ENCODE measurements at places on chromosomes 6 and 20. TPM values are rescaled to one million over a fixed set of nuclear protein-coding genes. Genes with fewer than 3 reads are reported as not detected.

- no peak for DNase-seq
Measured at GRCh38 chr6:11645016-11645415, 107.5 kb downstream of the TMEM170B start.

- DNase-seq = no peak
Measured at GRCh38 chr6:123598011-123598410, 38.7 kb downstream of the TRDN start.

- no peak for DNase-seq
Measured at GRCh38 chr20:56625837-56626236, 3.3 kb upstream of the TFAP2C start.

- peak; percentile 62 for DNase-seq
Measured at GRCh38 chr20:1108437-1108920, 9.9 kb upstream of the PSMF1 start.

DNA sequence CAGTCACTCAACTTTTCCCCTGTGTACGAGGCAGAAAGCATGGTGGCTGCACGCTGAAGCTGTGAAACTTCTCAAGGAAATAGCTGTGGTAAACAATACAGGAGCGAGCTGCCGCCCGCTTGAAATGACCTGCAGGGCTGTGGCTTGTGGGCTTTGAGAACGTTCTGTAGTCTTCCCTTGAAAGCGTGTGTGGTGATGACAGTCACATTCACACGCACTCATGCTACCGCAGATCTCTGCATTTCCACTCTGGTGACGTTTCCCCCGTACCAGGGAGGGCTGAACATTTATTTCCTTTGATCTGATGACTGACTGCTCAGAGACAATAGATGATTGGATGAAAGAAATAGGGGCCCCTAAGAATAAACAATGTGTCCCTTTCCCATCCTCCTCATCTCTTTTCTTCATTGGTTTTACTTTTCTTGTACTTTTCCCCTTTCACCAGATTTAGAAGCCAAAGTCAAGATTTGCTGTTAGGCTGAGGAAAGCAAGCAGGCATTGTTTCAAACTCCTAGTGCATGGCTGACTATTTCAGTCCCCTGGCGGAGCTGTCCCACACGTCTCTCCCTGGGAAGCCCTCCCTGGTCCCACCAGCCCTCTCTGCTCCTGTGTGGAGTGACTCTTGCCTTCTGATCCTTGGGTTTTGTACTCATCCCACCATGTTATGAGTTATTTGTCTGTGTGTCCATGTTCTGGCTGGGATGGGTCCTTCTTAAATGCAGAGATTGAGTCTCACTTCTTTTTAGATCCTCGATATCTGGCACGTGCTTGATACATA, 3.9 kb downstream of the SYTL3 start:
- DNase-seq = no peak

DNA sequence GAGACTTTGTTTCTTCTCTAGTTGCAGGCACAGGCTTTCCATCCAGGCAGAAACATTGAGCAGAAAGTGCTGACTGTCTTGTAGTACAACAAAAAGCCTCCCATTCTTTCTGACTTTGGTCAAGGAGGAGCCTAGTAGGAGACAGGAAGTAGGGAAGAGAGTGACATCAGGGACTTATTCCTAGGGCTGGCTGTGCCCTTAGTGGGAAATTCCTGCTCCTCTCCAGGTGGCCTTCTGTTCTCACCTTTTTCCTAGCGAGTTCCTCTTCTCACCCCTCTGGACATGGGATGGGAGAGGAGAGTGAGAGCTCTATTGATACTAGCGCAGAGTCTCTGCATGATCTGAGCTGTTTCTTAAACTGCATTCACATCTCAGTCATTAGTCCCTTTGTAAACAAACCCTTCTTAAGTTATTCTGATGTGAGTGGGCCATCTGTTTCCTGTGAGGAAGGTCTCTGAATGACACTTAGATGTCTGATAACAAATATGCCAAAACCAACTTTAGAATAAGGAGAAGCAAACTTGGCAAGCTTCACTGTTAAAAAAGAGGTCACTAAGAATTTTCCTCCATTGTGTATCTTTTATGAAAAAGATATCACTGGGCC, 455.0 kb downstream of the GJA1 start:
- DNase-seq = no peak

DNA sequence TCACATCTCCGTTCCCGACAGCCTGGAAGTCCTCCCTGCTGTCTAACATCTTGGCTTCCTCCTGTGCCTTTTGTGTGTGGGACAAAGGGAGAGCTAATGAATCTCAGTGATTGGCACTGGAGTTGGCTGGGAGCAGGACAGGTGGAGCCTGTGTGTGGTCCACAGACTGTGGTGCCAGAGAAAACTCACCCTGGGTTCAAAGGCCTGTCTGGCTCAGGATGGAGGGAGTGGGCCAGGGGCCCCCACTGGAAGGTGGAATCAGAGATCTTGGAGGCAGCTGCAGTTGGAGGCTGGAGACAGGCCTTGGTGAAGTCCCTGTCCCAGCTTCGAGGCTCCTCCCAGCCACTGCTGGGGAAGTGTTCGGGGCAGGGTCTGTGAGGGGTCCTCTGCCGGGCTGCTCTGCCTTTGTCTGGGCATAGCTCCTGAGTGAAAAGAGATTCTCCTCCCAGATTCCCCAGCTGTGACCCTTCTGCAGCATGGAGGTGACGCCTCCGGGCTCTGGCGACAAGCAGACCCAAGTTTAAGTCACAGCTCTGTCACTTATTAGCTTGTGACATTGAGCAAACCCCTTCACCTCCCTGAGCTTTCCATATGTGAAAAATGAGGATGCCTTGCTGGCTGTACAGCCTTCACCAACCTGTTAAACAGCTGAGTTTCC, 13.9 kb upstream of the ITPR3 start:
- DNase-seq = no peak

- DNase-seq = no peak
Measured at GRCh38 chr6:98470821-98471220, 363.6 kb upstream of the POU3F2 start.

DNA sequence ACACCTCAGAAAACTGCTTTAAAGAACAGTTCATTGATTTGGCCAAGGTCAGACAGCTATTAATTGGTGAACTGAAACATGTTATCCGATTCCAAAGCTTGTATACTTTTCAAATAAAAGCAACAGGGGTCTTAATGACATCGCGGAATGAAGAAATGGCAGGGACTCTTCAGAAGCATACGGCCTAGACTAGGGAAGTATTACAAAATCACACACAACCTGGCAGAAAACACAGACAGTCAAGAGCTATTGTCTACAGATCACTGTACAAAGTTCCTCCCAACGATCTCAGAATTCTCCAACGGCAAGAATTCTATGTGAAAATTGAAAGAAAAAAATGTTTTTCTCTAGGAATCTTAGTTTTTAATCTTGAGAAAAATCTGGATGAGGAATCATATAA, 105.5 kb downstream of the PTPRK start:
- DNase-seq = no peak

- peak; percentile 61 for DNase-seq
Measured at GRCh38 chr6:113909224-113909856, 52.2 kb downstream of the MARCKS start.

DNA sequence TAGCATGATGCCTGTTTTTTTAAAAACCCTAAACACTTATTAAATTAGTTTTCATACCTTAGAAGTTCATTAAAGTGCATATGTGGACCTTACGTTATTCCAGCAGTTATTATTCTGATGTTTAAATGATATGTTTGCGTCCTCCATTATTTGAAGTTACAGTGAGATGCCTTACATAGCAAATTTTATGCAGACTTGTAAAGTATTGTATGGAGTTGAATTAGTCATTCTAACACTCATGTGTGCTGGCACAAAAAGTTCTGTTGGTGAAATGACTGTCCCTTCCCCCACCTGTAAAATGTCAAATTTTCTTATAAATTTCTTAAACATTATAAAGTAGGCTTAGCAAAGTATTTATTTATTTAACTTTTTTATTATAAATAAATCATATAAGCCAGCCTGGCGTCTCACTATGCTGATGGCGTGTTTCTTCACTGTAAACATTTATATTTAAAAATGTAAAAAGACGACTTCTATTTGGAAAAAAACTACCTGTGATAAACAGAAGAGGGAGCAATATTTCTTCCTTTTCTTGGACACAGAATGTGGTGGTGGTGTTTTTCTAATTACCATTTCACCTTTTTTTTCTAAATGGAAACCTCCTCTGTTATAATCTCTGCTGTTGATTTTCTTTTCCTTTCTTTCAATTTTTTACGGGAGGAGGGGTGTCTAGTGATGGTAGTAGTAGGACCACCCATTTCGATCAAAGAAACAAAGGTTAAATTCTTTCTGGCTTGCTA, 155.4 kb downstream of the RFPL4B start:
- peak; percentile 5 for DNase-seq

DNA sequence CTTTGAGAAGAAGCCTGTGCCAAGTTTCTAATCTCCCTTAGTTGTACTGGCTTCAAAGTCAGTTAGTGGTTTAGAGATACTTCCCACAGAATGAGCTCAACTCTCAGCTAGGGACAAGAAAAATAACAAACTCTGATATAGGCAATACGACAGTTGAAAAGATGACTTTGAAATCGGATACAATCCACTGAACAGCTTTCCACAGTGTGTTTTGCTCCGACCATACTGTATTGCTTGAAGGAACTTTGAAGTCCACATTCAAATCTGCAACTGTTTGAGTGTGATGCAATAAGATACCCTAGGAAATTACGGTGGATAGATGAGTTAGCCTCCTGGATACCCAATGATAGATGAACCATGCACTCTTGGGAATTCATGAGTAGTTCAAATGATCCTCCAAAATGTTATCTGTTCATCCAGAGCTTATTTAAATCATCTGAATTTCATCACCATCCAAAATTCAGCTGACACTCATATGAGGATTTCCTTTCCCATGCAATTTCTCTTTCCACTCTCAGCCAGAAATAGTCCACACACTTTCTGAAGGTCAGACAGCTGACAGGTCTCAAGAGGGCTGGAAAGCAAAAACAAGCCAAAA, 443.8 kb downstream of the HAO1 start:
- no peak for DNase-seq

- peak; percentile 71 for DNase-seq
Measured at GRCh38 chr6:34546551-34547321, 9.4 kb downstream of the SPDEF start.

DNA sequence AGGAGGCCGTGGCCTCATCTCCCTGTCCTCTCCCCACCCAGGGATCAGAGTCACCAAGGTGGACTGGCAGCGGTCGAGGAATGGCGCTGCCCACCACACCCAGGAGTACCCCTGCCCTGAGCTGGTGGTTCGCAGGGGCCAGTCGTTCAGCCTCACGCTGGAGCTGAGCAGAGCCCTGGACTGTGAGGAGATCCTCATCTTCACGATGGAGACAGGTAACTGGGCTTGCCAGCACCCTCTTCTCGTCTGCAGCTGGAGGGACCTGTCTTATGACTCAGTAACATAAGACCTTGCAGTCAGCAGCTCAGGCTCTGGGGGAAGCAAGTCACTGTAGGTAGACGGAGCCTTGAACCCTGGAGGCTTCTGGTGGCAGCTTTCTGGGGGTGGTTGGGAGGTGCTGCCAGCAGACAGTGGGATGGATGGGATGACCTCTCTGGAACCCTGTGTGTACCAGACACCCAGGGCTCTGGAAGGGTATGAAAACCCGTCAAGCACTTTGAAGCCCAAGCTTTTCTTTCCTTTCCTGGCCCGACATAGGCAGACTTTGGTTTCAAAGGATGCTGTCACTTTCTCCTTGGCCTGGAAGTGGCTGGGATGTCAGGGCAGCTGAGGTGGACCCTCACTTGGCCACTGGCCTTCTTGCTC, 13.8 kb downstream of the TGM6 start:
- no peak for DNase-seq

DNA sequence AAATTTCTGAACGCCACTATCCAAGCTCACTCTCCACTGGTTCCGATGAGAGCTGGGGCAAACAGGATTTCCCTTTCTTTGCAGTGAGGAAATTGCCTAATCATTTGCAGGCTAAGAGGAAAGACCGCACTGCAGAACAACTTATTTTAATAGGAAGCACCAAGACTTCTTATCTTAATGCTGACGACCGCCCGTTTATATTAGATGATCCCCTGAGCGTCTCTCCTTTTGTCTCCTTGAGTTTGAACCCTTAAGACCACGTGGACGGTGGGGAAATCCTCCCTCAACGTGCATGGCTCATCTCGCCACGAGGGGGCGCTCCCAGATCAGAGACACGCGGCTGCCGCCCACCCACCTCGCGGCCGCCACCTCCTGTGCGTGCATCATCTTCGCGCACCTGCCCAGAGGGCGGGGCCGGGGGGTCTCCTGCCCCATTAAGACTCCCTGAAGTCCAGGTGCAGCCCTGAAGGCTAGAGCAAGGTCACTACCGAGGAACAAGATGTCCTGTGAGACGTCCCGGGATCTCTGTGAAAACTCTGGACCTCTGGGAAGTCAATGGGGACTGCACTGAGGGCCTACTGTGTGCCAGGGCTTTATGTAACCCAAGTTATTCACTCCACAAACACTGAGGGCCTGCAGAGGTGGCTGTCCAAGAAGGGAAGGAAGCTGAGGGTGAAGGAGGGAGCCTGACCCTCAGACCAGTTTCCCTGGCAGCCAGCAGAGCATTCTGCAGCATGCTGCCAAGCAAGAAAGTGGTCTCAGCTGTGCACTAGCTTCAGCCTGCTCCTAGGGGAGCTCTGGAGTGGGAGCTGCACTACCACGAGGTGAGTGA, 28.1 kb downstream of the PDYN start:
- DNase-seq = peak; percentile 73

GRCh38 chr6:10271982-10272381, 142.9 kb downstream of the TFAP2A start:
- DNase-seq = no peak

- peak; percentile 92 for DNase-seq
Measured at GRCh38 chr6:35601331-35602132, 87.2 kb downstream of the FKBP5 start.

DNA sequence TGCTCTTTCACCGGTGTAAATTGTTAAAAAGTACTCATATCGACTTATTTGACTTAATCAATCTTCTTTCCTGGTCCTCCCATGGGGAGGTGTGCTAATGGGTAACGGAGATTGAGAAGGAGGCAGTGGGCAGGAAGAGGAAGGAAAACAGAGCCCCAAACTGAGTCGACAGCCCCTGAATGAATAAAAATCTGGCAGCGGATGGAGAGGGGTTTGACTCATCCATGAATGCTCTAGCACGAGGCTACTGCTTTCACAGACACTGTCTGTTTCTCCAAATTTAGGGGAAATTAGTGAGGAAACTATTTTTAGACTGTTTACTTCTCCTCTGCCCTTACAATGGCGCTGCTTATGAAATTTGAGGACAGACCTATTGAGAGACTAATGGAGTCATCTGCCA, 142.2 kb upstream of the ATXN1 start:
- peak; percentile 11 for DNase-seq

DNA sequence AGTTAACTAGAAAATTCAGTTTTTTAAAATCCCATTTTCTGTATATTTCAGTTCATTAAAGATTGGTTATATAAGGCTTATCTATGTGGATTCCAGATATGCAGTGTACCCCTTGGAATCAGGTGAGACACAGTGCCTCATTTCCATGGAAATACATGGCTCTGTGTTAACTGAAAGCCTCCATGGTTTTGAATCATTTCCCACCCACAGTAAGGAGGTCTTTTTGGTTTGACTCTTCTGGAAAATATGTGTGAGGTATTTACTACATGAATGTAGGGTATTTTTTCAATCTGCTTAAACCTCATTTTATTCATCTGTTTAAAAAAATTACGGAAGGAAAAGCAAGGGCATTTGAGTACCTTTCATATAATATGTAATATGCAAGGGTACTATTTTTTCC, 25.5 kb downstream of the RNF144B start:
- DNase-seq = no peak

The MLIP gene
- total RNA-seq = 0.61 TPM

The GCNT2 gene
- total RNA-seq = 0.63 TPM

The RALY gene
- 120 TPM for total RNA-seq

The PBOV1 gene
- not detected for total RNA-seq

The PNLDC1 gene
- total RNA-seq = not detected
